ENCODE measurements at places on chromosomes 12 and 14.

DNA sequence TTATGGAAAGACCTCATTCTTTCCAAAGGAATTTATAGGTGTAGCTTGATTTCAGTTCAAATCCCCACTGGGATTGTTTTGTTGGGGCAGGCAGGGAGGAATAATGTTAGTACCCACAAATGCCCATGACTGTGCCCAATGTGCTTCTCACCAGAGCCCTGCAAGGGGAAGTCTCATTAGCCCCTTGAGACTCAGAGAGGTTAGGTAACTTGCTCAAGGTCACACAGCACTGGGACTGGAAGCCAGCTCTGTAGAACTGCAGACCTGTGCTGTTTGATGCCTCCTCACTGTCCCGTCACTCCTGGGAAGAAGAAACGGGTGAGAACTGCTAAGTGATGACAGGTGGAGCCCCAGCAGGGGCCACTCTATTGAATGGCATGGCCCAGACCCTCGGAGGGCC, 8.9 kb downstream of the ANKRD9 start:
- DNase-seq, result no peak

DNA sequence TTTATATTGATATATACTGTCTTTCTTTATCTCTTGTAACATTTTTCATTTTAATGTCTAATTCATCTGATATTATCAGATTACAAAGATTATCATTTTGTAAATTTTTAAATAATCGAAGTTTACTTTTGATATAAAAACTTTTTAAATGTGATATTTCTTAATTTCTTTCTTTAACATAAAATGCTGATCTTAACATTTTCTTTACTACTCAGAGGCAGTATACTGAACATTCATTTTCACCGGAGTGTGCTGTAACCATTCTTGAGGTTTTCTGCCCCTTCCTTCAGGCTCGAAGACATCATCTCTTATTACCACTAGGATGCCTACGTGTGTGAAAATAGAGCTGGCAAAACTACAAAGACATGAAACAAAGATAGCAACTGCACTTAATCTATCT, 186.9 kb downstream of the DIO2 start:
- DNase-seq, result no peak

DNA sequence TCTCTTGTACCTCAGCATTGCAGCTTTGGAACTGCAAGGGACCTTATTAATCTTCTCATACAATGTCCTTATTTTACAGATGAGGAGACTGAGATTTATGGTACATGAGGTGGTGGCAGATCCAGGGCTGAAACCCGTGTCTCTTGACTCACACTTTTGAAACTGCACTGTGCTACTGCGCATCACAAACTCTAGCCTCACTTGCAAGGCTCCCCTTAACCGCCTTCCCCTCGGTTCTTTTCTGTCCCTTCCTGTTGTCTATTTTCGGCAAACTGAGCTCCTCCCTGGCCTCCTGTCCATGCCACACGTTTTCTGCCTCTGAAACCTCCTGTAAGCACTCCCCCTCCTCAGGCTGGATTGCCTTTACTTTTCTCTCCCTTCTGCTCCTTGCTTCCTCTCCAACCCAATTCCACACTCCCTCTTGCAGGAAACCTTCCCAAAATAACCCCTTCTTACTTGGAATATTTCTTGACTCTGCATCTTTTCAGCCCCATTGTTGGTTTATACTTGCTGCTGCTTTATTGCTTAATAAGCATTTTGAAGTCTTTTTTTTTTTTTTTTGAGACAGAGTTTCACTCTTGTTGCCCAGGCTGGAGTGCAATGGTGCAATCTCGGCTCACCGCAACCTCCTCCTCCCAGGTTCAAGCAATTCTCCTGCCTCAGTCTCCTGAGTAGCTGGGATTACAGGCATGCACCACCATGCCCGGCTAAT, 72.4 kb upstream of the CISTR start:
- DNase-seq, result no peak

DNA sequence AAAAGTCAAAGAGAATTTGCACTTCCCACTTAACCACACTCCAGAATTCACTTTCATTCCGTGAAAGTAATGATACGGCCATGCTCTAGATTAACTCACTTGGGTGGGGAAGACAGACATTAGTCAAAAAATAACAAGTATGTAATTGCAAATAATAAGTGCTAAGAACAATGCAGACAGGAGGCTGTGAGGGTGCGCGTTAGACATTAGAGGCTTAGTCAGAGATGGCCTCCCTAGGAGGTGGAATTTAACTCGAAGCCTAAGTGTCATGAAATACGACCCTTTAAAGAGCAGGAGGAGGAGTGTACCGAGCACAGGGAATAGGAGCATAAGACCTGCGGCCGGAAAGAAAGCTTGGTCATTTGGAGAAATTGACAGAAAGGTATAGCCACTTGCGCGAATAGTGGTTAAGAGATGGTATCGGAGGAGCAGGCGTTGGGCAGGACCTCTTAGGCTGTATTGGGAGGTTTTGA, 628 bp downstream of the SNRPF start:
- no peak for DNase-seq

- peak; percentile 36 for DNase-seq
Observed at GRCh38 chr12:123363740-123364531, 711 bp downstream of the SBNO1 start.

GRCh38 chr12:13073173-13073572, 29.0 kb downstream of the FAM234B start:
- no peak for DNase-seq

- DNase-seq, result no peak
Observed at GRCh38 chr14:84485036-84485435, 1044.9 kb upstream of the FLRT2 start.

GRCh38 chr12:8692573-8692972, 5.2 kb upstream of the RIMKLB start:
- DNase-seq, result no peak

DNA sequence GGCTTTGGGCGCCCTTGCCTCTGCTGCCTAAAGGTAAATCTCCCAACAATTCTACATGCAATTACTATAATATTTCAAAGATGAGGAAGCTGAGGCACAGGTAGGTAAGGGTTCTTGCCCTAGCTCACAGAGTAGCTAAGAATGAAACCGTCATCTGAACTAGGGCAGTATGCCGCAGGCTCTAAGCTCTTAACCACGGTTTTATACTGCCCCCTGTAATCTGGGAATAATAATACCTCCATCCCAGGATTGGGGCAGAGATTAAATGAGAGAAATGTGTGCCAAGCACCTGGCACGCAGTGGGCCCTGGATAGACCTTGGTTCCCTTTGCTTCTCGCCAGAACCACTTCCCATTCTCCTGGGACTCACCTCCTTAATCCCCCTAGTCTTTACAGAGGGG, 1.5 kb upstream of the HRK start:
- DNase-seq, result no peak

DNA sequence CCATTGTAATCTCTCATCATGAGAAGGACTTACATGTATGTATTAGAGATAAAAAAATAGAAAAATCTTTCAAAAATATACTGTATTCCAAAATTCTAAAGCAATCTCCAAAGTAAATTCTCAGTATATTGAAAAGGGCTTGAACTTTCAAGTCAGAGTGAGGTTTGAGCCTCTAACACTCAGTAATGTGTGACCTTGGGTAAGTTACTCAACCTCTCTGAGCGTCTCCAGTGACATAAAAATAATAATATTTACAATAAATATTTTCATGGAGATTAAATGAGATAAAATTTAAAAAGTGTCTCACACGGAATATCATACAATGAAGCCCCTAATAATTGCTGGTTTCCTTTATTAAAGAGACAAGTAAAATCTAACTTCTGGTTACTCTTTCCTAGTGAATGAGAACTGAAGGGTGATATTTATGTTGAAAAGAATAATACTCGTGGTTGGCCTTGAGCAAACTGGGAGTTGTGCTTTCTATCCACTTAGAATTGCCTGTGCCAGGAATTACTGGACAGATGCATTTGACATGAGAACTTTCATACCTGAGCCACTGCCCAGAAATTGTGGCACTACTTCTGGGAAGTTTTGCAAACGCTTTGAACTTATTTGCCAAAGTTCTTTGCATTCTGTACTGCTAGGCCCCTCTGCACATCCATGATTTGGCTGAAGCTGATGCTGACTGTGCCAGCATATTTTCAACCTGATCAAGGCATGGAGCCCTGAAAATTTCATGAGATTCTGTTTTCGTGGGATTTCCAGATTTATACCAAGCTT, 933.7 kb downstream of the GALC start:
- no peak for DNase-seq

- DNase-seq, result no peak
Observed at GRCh38 chr12:13277293-13277692, 80.8 kb downstream of the EMP1 start.

Data from activated CD8-positive, alpha-beta memory T cell treated with anti-CD3 and anti-CD28 coated beads, Interleukin-2, amount 50 U/mL, for 4 hours (primary cell).